ENCODE measurements at places on chromosomes 4 and X.

- DNase-seq: no peak
These were observed 860.7 kb downstream of the PCDH7 start for GRCh38 chr4:31580843-31581242.

DNA sequence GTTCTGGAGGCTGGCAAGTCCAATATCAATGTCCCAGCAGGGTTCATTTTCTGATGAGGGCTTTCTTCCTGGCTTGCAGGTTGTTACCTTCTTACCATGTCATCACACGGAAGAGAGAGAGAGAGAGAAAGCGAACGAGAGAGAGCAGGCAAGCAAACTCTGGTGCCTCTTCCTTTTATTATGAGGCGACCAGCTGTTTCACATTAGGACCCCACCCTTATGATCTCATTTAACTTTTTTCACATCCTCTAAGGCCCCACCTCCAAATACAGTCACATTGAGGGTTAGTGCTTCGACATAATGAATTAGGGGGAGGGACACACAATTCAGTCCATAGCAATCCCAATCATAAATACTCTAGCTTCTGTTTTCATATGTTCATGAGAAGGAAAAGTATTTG, 10.6 kb upstream of the GPR174 start:
- DNase-seq: no peak

DNA sequence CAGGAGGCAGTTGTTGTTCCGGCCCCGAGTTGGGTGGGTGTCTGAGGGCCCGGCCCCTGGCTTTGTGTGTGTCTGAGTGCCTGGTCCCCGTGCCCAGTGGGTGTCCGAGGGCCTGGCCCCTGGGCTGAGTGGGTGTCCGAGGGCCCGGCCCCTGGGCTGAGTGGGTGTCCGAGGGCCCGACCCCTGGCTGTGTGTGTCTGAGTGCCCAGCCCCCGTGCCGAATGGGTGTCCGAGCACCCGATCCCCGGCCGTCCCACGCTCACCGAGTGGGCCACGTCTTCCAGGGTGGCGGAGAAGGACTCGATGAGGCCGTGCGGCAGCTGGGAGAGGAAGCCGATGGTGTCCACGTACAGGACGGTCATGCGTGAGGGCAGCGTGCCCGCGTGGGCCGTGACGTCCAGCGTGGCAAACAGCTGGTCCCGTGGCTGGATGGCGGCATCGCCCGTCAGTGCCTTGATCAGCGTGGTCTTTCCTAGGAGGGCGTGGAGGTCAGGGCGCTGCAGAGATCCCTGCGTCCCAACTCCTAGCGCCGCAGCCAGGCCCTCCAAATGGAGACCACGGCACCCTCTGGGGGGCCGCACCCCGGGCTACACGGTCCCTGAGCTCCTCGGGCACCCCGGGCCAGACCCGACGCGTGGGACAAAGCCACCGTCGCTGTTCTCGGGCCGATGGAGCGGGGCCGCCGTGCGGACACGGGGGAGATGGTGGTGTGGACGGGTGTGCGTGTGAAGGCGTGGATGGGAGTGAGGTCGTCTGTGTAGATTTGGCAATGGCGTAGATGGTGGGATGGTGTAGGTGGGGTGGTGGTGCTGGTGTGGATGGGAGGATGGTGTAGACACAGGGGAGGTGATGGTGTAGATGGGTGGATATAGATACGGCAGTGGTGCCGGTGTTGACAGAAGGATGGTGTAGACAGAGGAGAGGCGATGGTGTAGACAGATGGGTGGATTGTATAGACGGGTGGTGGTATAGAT, 7.2 kb downstream of the GTPBP6 start:
- no peak for DNase-seq

DNA sequence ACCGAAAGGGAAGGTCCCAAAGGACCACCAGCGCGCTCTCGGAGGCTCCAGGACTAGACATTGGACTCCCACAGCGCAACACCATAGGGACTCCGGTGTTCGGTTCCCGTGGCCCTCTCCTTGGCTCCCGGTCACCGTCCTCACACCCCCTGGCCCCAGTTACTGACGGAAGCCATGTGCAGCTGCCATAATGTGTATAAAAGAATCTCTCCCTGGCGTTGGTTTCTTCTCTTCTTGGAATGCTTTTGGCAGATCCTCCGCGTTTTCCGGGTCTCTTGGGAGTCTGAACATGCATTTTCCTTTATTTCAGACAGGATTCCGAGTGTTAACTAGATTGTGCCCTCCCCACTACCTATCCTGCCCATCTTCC, 69.8 kb downstream of the FBXO8 start:
- DNase-seq: no peak

DNA sequence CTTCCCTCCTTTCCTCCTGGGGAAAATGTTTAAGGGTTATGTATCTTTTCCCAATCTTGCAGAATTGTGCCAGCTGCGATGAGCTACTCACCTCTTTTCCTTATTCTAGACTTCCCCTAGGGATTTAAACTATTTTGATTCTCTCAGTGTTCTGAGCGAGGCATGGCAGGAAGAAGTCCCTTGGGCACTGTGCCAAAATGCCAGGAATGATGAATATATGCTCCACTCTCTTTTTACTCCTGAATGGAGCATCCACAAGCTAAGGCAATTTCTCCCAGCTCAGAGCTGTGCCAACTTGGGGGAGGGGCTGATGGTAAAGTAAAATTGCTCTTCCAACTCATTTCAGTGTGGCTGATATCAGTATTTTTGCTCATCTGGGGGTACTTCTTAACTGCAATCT, 4.0 kb upstream of the C4orf17 start:
- no peak for DNase-seq

Measured in activated CD4-positive, alpha-beta T cell treated with anti-CD3 and anti-CD28 coated beads for 48 hours (primary cell).